Activated CD4-positive, alpha-beta T cell treated with anti-CD3 and anti-CD28 coated beads, Interleukin-2, amount 10 ng/mL, durations not matched to agents 7 days and 5 days (primary cell): ENCODE measurements at places on chromosomes 4 and X. TPM values are rescaled to one million over a fixed set of nuclear protein-coding genes. Genes with fewer than 3 reads are reported as not detected.
A peak's percentile ranks its signal among the peaks of the same experiment; 100 is the strongest.

Gene POF1B
- 0.12 TPM for total RNA-seq

Gene ARMCX5
- 4.7 TPM for total RNA-seq

Gene CENPI
- total RNA-seq: 24.9 TPM

Gene GRID2
- total RNA-seq: not detected

Gene TIGD4
- total RNA-seq: 0.25 TPM

Gene TMPRSS11F
- total RNA-seq: not detected

Gene SPARCL1
- total RNA-seq: not detected

Gene MTMR8
- 5.0 TPM for total RNA-seq

Gene ZFYVE28
- 17.2 TPM for total RNA-seq

DNA sequence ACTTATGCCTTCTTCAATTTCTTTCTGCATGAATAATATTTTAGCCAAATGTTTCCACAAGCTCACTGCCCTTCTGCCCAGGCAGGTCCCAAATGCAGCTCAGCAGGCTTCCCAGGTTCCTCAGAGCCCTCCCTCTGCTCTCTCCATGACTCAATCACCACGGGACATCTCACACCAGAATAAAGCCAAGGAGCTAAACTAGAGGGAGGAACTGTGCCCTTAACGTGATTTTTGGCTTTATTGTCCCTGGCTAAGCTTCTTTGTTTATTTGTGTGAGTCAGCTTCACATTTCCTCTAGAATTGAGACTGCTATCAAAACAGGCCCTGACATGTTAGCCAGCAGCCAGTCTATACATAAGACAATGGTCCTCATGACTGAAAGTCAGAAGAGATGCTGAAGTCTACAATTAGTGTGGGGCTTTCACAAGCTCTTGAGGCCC lies 186.4 kb upstream of the GALNT7 start:
- no peak overlapping the region for H3K4me3 ChIP-seq
- peaks cover 2% of the 10 kb centered on the region for H3K27me3 ChIP-seq
- no peak for DNase-seq

- H3K27ac ChIP-seq: no peak overlapping the region
- H3K36me3 ChIP-seq: peaks cover 6% of the 10 kb centered on the region
- no peak for DNase-seq
- no peaks in the 10 kb centered on the region for H3K27me3 ChIP-seq
Measured at GRCh38 chrX:134780908-134781307, 122.6 kb upstream of the PLAC1 start.

DNA sequence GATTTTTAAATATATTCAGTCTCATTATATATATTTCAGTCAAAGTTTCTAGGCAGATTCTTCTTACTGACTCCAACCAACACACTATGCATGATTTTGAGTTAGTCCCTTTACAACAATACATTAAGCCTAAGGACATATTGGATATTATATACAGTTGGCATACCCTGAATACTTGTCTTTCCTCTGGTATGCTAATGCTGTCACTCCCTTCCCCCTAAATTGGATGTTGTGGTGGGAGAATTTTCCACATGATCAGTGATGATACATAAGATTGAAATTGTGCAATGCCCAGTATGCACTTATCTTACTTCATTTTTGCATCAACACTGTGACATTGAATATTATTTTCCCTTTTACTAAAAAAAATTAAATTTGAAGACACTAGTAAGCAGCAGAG lies 935.2 kb downstream of the PCDH7 start:
- no peaks in the 10 kb centered on the region for H3K27me3 ChIP-seq
- no peak for DNase-seq
- no peak overlapping the region for H3K27ac ChIP-seq
- H3K4me1 ChIP-seq: no peaks in the 10 kb centered on the region

DNA sequence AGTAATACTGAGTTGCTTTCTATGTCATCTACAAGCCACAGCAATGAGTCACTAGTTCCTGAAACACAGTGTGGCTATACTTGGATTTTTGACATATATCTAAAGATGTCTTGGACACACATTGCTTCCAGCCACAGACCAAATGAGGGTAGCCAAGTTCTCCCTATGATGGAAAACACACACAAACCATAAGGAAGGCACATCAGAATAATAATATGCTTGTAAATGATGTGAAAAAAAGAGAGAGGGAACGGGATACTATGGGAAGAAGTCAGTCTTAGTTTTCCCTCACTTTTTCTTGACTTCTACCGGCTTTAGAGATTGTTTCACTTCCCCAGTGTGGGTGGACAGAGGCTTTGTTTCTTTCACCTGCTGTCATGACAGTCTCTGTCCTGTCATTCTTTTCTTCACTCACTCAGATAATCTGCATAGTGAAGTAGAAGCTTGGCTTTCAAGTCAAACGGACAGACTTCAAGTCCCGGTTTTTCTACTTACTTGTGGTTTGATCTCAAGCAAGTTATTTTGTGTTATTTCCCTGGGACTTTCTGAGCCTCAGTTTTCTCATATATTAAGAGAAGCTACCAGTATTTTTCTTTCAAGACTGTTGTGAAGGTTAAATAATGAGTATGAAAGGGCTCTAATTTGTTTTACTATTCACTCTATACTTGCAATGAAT lies 34.7 kb downstream of the P2RY10 start:
- no peak overlapping the region for H3K27ac ChIP-seq
- no peaks in the 10 kb centered on the region for H3K27me3 ChIP-seq
- H3K36me3 ChIP-seq: peaks cover 4% of the 10 kb centered on the region
- no peak overlapping the region for H3K4me3 ChIP-seq
- H3K4me1 ChIP-seq: peaks cover 8% of the 10 kb centered on the region
- peak; percentile 6 for DNase-seq

- no peak for DNase-seq
- H3K27me3 ChIP-seq: no peaks in the 10 kb centered on the region
- H3K36me3 ChIP-seq: no peaks in the 10 kb centered on the region
- no peaks in the 10 kb centered on the region for H3K4me1 ChIP-seq
- no peak overlapping the region for H3K27ac ChIP-seq
Measured at GRCh38 chrX:20913760-20914159, 460.5 kb upstream of the CNKSR2 start.

DNA sequence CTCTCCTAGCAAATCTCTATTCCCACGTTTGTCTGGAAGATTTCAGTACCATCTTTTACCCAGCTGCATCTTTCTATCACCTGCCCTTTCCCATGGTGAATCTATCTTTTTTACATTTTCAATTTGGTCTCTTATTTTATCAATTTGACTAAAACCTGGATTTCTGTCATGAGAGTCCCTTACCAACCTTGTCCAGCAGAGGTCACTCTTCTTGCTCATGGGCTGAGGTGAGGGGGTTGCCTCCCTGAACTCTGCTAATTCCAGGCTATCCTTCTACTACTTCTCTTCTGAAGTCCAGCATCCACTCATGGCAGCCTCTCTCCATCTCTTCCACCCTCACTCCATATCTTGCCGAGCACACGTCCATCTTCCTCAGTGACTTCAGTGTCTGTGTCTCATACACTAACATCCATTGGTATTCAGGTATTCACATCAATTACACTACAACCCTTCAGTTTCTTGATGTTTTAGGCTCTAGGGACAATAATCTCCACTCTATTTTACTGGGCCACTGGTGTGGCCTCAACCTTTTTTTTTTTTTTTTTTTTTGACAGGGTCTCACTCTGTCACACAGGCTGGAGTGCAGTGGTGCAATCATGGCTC lies 17.8 kb upstream of the ZNF827 start:
- peaks cover 2% of the 10 kb centered on the region for H3K27me3 ChIP-seq
- DNase-seq: peak; percentile 50
- H3K36me3 ChIP-seq: no peaks in the 10 kb centered on the region
- no peak overlapping the region for H3K27ac ChIP-seq

DNA sequence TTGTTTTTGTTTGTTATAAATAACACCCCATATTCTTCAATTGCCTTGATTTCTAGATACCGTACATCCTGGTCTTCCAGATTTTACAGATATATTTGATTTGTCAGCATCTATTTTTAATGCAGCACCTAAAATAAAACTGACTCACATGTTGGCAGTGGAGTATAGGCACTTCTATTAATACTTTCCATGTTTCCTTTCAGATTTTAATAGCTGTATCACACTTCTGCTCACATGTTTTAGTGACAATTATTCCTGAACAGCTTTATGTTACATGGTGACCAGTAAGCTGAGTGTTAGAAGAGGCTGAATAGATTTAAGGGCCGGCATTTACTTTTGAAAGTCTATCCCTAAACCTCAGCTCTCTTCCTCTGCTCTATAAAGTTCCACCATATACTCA lies 46.1 kb downstream of the C4orf46 start:
- no peak overlapping the region for H3K27ac ChIP-seq
- H3K4me3 ChIP-seq: no peak overlapping the region
- no peaks in the 10 kb centered on the region for H3K4me1 ChIP-seq
